Fibroblast of skin of scalp (primary cell): ENCODE measurements at places on chromosomes 2 and 18.

GRCh38 chr2:219562049-219563020 is 9.0 kb downstream of the OBSL1 start:
- DNase-seq = no peak

- peak; percentile 11 for DNase-seq
Measured at GRCh38 chr2:179579800-179580199, 281.6 kb downstream of the ZNF385B start.

- DNase-seq = peak; percentile 75
Measured at GRCh38 chr18:5463390-5463789, 80.4 kb downstream of the EPB41L3 start.

GRCh38 chr2:18356676-18357075 is 203.8 kb downstream of the RDH14 start:
- DNase-seq = no peak
